M059J (cell line): ENCODE measurements at places on chromosomes 4 and X. TPM values are rescaled to one million over a fixed set of nuclear protein-coding genes. Genes with fewer than 3 reads are reported as not detected.

SYNPO2 gene
- 0.52 and 0.69 TPM in 2 replicates for total RNA-seq

GPR82 gene
- not detected in 2 replicates for total RNA-seq

LRCH2 gene
- 8.7 and 15.8 TPM in 2 replicates for total RNA-seq

SLIT2 gene
- 8.1 and 13.3 TPM in 2 replicates for total RNA-seq

TAF7L gene
- total RNA-seq, result not detected in 2 replicates

FMR1NB gene
- total RNA-seq, result not detected in 2 replicates

DUX4 gene
- not detected in 2 replicates for total RNA-seq
